ENCODE measurements at places on chromosomes 6 and 20. TPM values are rescaled to one million over a fixed set of nuclear protein-coding genes. Genes with fewer than 3 reads are reported as not detected.

DNA sequence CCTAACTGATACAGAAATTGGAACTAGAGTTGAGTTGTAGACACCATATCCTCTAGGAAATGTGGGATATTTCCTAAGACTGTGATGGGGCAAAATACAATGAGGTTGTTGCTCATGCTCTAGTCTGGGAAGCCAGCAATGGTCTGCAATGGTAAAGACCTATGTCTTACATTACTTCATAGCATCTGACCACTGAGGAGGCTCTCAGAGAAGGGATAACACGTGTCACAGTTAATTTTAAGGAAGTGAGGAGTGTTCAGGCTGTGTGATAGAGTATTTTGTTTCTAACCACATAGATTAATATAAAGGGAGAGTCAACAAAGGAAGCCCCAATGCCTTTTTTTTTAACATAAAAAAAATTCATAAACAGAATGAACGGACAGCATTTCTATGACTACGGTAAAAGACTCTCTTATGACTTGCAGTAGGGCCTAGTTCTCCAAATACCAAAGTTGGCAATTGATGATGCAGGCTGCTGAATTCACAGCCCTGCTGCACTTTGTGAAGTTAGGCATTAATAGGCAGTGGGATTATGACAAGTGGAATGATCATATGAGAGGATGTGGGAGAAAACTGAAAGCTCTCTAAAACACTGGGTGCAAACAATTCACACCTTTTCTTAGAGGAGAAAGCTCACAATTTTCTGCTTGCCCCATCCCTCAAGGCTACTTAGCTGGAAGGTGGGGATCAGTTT, 13.7 kb downstream of the KCNS1 start:
- no peak for DNase-seq

GRCh38 chr20:32325706-32326503, 32.2 kb upstream of the ASXL1 start:
- DNase-seq, result no peak

Gene ULBP3
- polyA plus RNA-seq, result 16.6 TPM

GRCh38 chr6:111957623-111958315, 84.5 kb upstream of the FYN start:
- no peak for DNase-seq

DNA sequence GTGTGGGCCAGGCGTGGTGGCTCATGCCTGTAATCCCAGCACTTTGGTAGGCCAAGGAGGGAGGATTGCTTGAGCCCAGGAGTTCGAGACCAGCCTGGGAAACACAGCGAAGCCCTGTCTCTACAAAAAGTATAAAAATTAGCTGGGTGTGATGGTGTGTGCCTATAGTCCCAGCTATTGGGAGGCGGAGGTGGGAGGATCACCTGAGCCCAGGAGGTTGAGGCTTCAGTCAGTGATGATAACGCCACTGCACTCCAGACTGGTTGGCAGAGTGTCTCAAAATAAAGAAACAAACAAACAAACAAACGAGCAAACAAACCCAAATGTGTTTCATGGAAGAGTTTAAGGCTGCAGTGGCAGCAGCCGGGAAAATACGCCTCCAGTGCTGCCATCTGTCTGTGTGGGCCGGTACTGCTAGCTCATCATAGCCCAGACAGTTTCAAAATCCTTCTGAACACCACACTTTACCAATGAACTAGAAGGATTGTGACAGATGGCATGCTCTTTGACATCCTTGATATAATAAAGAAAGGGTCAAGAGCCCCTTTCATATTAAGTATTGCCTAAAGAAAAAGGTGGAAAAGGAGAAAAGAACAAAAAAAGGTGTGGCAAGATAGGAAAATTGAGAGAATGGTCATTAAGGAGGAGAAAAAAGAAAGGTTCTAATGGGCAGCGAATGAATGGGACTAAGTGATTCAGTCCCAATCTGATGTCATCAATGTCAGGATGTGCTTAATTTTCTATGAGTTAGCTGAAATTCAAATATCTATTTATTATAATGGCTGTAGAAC, 298.6 kb downstream of the SYNE1 start:
- no peak for DNase-seq

Measured in keratinocyte (primary cell).